Activated naive CD4-positive, alpha-beta T cell treated with anti-CD3 and anti-CD28 coated beads, Interleukin-2, amount 50 U/mL, for 72 hours (primary cell): ENCODE measurements at places on chromosomes 2 and 18.

DNA sequence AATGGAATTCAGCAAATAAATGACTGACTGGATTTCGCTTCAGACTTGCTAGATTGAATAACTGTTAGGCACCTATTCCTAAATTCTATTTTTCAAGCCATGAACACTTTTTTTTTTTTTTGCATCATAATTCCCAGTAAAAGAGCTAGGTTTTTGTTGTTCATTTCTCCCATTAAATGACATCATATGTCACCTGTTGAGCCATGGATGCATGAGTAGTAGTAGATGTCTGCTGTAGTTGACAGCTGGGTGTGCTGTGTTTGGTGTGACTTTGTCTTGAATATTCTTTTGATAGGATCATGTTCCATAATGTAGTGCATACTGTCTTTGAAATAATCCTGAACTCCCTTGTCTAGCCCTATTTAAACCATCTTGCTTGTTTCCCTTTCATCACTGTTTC, 115.2 kb downstream of the RAB3GAP1 start:
- DNase-seq: no peak

DNA sequence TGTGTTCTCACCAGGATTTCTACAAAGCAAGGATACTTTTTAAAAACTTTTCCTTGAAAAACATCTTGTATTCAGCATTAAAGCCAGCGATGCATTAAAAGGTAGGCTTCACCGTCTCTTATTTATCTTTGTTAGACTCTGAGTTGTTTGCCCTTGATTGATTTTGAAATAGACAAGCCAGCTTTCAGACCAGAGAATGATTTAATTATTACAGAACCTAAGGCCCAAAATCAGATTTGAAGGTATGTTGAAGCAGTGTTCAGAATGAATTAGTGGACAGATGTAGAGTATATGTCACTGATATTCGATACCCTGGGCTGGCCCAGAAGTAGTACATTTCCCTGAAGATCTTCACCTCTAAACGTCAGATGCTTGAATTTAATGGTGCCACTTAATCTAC, 136.4 kb downstream of the THSD7B start:
- no peak for DNase-seq

DNA sequence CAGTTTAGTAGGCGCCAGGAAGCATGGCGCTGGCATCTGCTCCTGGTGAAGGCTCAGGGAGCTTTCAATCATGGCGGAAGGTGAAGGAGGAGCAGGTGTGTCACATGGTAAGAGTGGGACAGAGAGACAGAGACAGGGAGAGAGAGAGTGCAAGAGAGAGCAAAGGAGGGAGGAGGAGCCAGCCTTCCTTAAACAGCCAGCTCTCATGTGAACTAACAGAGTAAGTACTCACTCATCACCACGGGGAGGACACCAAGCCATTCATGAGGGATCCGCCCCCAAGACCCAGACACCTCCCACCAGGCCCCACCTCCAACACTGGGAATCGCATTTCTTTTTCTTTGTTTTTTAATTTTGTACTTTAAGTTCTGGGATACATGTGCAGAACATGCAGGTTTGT, 40.8 kb upstream of the CLASP1 start:
- no peak for DNase-seq

- no peak for DNase-seq
These were observed 32.3 kb upstream of the ASNSD1 start for GRCh38 chr2:189628817-189629530.

- no peak for DNase-seq
These were observed 649.5 kb downstream of the SLC4A3 start for GRCh38 chr2:220276741-220277444.

GRCh38 chr2:41151746-41152145, 699.9 kb upstream of the SLC8A1 start:
- DNase-seq: no peak

- DNase-seq: no peak
These were observed 142.0 kb upstream of the GAREM1 start for GRCh38 chr18:32612651-32613050.

DNA sequence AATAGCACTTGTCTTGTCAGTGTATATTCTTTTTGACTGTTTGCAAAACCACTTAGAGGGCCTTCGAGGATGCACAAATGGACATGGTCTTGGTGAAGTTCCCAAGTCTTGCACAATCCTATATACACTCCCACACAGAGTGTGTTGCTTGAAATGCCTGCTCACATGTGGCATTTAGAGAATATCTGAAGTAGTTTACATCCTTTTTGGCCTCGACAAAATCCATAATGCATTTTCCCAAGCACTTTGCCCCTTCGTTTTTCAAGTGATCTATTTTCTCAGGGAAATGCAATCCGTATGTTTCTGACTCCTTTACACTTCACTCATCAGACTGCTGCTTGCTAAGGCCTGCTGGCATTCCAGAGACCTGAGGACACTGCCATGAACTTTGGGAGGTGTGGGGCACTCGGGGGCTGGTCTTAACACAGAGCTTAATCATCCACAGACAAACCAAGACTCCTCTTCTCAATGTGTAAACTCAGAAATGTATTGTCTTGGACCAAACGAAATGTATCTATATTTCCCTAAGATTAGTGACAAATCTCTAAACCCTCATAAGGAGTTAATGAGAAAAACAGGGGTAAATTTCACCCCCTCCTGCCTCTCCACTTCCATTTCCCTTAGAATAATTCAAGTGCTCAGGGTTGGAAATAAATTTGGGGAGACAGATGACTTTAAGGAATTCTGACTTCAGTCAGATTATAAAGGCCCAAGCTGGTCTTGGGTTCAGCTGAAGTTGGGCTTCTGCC, 219.3 kb upstream of the APCDD1 start:
- no peak for DNase-seq

- no peak for DNase-seq
These were observed 24.4 kb downstream of the SGPP2 start for GRCh38 chr2:222448748-222449181.

DNA sequence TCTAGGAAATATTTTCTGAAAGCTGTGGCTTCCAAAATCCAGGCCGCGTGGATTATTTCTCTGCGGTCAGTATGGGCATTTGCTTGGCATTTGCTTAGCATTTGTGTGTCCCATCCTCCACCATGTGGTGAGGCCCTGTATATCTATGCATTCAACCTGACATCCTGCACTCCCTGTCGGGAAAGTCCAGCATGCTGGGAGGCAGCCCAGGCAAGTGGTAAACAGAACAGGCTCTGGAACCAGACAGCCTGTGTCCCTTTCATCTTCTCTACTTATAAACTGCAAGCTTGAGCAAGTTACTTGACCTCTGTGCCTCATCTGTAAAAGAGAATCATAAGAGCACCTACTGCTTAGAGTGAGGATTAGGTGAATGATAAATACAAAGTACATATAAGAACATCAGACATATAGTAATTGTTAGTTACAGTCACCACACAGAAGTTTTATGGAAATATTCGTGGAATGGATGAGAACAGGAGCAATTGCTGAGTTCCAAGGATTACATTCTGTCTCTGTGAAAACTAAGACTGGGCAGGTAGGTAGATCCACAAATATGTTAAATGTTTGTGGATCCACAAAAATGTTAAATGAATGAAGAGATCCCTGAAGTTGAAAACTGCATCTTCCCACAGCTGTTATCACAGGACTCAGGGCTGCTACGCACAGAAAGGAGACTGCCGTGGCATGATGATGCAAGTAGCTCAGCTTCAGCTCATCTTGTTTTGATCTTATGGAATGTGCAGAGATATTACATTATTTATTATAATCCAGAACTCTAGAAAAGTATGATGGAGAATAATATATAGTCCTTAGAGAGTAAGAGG, 317.0 kb upstream of the MMADHC start:
- DNase-seq: no peak

DNA sequence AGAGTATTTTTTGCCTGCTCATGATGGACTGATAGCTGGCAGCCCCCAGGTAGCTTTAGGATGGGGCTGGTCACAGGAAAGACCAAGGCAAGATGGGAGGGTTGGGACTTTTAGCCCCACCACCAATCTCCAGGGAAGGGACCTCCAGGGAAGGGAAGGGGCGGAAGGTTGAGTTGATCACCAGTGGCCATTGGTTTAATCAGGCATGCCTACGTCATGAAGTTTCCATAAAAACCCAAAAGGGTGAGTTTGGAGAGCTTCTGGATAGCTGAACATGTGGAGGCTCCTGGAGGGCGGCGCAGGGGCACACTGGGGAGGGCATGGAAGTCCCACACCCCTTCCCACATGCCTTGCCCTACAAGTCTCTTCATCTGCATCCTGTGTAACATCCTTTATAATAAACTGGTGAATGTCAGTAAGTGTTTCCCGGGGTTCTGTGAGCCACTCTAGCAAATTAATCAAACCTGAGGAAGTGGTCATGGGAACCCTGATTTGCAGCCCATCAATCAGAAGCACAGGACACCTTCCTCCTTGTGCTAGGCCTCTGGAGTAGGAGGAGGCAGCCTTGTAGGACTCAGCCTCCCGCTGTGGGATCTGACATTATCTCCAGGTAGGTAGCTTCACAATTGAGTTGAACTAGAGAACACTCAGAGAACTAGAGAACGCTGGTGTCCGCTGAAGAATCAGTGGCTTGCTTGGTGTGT, 30.3 kb downstream of the RAB31 start:
- no peak for DNase-seq

DNA sequence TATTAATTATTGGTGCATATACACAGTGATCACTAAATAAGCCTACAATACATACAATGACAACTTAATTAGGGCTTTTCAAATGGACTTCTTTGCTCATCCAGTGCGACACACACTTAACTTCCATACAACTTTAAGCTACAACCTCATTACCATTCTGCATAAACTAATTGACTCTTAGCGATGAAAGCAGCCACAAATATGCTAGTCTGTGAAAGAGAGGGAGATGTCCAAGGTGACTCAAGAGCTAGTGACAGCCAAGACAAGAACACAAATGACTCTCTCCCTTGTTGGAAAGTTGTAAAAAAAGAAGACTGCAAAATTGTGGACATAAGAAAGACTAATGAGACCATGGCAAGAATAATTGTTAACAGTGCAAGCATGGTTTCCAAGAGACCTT, 264.8 kb downstream of the ARHGAP15 start:
- no peak for DNase-seq

DNA sequence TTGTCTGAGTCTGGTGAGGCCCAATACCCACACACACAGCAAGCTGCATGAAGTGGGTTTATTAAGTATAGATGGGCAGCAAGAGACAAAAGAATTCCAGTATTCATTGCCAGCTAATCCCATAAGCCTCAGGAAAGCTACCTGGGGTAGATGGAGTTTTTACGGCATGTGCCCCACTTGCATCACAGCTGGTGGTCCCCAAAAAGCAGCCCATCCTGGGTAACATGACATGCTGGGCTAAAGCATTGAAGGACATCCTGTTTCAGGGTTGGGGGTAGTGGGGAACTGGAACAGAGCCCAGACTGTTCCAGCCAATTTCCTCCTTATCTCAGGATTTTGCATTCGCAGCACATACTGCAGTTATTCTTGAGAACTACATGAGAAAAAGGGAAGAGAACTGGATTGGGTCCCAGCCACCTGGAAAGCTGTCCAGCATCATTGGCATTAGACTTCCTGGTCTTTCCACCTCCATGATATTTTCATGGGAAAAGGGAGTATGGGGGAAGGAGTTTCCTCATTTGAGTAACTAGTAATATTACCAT, 240.1 kb upstream of the MMADHC start:
- no peak for DNase-seq

DNA sequence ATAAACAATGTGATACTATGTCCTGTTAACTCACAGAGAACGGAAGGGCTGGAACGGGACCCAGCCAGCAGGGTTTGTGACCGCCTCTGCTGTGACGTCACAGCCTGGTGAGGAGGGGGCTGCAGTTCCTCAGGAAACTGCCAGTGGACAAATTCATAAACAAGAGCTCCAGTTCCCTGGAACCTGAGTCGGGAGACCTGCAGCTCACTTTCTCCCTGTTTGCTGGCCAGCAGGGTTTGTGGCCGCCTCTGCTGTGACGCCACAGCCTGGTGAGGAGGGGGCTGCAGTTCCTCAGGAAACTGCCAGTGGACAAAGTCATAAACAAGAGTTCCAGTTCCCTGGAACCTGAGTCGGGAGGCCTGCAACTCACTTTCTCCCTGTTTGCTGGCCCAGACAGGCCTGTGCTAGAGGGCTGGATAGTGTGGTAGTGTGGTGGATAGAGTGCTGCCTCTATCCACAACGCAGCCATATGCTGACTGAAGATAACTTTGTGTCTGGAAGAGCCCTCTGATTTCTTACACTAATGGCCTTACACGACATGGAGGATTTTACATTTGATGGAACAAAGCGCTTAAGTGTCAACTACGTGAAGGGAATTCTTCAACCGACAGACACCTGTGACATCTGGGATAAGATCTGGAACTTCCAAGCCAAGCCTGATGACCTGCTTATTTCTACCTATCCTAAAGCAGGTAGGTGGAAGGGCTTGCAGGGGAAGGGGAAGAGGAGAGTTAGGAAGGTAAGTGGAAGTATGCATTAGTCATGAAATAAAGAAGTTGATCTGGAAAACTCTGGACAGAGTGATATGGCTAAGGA, at the start of gene SULT1C4:
Gene SULT1C4, plus strand, starts transcription at position 140 of the 816 bp plus-strand sequence. Its CDS starts 384 bp downstream, at position 524.
- no peak for DNase-seq

- no peak for DNase-seq
These were observed 12.4 kb upstream of the ADCYAP1 start for GRCh38 chr18:892316-892715.

GRCh38 chr2:172516299-172516698, 39.6 kb upstream of the PDK1 start:
- no peak for DNase-seq

GRCh38 chr18:22451796-22452195, 34.1 kb upstream of the CTAGE1 start:
- no peak for DNase-seq

GRCh38 chr18:59833785-59834184, 66.0 kb upstream of the PMAIP1 start:
- no peak for DNase-seq

DNA sequence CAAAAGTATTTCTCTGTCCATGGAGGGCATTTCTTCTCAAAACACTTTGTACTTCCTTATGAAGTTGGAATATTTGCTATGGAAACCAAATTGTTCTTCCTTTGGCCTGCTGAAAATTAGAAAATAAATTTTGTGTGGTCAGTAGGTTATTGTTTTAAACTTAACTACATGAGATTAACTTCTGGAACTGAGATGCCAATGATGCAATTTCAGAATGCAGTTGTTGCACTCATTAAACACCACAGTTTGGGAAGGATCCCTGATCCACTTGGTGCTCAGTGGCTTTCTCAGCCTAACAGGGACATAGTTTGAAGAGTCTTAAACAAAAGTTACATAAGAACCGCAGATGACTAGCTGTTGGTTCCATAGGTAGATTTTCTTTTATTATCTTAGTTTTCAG, 23.3 kb upstream of the IL1R1 start:
- no peak for DNase-seq
